ENCODE measurements at places on chromosomes 13 and 19.
A peak's percentile ranks its signal among the peaks of the same experiment; 100 is the strongest.

DNA sequence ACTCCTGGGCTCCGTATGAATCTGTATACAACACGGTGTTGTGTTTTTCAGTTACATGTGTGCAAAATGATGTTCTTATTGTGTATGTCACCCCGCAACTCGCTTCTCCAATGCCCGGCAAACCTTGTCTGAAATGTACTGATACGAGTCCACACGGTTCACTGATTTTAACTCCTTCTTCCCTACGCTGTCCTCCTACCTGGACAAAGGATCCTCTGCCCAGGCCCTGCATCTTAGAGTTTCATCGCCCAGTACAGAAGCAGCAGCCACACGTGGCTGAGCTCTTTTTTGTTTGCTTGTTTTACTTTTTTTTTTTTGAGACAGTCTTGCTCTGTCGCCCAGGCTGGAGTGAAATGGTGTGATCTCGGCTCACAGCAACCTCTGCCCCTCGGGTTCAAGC is 28.9 kb downstream of the ZFR2 start:
- DNase-seq, result no peak

DNA sequence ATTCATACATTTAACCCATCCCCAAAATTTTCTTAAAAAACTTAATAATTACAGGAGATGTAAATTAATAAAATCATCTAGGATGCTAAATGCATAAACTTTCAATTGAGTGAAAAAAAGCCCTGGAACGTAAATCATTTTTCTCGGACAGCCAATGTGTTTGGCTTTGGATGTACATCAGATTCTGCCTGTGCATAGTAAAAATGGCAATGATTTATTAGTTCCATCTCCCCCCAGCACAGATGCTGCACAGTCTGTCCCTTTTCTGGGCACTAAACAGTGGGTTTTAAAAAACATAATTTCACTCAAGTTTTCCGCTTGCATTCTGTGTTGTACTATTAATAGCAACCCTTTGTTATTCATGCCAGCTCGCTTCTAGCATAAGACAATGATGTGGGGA is 147.7 kb downstream of the TM9SF2 start:
- no peak for DNase-seq

DNA sequence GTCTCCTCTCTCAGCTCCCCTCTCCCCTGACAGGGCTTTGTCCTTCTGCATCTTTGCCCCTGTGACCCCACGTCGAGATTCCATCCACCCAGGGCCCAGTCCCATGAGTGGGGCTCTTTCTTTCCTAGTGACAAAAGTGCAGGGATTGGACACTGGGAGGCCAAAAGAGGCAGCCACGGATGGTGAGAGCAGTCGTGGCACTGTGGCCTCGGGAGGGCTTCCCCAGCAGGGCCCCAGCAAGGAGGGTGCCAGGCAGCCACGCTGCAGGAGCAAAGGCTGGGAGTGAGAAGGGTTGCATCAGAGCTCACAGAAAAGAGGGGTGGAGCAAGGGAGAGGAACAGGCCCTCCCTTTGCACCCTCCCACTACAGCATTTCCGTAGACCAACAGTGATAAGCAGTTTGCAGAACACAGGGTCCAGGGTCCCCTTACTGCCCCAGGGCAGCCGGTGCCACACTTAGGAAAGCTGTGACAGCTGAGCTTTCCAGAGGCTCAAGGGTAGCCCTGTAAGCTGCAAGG is 4.9 kb downstream of the ZSCAN1 start:
- DNase-seq, result no peak

- no peak for DNase-seq
These were observed 52.5 kb downstream of the C13orf42 start for GRCh38 chr13:51058461-51059167.

DNA sequence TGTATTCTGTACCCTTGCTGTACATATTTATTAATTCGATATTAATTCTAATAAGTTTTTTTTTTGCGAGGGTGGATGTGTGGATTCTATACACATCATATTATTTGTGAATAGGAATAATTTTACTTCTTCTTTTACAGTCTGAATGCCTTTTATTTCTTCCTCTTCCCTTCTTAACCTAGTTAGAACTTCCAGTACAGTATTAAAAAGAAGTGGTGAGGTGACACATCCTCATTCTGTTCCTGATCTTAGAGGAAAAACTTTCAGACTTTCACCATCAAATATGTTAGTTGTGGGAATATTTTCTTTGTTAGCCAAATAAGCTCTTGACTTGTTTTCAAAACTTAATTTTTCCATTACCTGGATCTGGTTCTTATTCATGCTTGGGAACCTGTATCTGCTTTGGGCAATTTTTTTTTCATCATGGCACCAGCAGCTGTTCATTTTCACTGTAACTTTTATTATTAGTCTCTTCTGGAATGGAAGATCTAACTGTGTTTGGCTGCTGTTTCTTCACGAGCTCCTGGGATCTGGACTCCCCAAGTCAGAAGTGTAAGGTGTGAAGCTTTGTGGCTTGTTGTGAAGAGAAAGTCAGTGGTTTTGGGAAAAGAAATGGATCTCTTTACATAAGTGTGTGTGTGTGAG is 33.1 kb downstream of the RGCC start:
- DNase-seq, result no peak

DNA sequence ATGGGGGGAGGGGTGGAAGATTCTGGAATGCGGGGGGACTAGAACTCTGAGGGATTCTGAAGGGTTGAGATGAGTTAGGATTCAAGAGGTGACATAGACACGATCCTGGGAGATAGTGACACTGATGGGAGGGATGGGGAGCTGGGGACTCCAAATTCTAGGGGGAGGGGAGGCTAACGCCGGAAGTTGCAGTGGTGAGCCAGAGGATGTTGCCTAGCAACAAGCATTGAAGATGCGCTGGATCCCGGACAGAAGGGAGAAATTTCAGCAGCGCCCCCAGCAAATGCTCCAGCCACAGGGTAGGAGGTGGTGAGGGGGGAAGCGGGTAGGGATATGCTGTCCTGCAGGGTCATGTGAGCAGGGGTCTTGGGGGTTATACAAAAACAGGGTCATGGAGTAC is 6.9 kb upstream of the LTBP4 start:
- peak; percentile 57 for DNase-seq

- peak; percentile 99 for DNase-seq
These were observed at the start of gene ZNF816 for GRCh38 chr19:52962394-52963246. ZNF816 (minus strand) TSS chr19:52962881; CDS start chr19:52956089, 6,792 bp downstream.

- no peak for DNase-seq
These were observed 31.2 kb downstream of the C13orf46 start for GRCh38 chr13:113942591-113943103.

- no peak for DNase-seq
These were observed 442.9 kb downstream of the FOXO1 start for GRCh38 chr13:40223585-40223984.

DNA sequence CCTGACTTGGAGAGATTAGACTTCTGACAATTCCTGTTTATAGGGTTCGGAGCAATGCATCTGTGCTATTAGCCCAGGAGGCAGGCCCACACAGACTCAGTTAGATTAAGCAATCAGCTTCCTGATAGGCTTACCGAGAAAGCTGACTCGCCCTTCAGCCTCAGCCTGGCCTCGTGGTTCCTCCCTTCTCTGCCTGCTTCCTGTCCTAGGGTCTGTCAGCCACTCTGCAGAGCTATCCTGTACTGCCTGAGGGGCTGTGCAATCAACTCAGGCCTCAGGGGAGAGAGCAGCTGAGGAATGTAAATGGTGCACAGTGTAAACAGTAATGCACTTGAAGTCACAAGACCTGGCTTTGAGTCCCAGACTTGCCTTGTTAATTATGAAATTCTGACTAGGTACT is 30.7 kb downstream of the HTR2A start:
- no peak for DNase-seq

DNA sequence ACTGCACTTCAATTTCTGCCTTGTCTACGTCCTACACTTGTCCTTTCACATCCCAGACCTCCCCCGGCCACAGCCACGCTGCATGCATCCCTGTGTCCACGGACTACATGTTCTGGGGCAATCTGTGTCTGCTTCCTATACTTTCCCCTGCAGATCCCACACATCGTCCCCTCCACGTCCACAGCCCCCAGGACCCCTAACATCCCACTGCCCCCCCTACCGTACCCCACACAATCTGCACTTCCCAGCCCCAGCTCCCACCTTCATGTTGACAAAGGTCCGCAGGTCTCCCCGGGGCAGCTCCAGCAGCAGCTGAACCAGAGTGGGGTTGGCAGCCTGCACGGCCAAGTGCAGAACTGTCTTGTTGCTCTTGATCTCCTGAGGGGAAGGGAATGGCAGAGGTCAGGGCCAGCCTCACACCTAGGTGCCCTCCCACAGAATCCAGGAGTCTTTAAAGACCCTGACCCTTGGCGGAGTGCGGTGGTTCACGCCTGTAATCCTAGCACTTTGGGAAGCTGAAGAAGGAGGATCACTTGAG is 10.2 kb downstream of the NFKBID start:
- DNase-seq, result no peak

GRCh38 chr13:31012655-31013024 is 80.2 kb downstream of the TEX26 start:
- no peak for DNase-seq

- DNase-seq, result no peak
These were observed 626 bp downstream of the ZNF233 start for GRCh38 chr19:44260343-44260681.

DNA sequence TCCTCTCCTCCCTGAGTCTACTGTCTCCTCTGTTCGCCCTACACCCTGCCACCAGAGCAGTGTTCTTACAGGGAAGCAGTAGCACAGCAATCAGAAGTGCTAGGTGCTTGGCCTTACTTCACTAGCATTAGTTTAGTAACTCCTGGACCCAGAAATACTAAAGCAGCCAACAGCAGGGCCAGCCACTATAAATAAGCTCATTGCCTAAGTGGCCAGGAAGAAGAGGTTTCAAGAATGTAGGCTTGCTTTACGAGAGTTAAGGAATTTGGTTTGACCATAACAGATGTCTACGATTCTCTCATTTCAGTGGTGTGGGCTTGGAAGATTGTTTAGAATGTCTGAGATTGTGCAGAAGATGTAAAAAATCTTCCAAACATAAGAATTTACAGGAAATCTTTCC is 103.3 kb downstream of the ZAR1L start:
- no peak for DNase-seq

- DNase-seq, result no peak
These were observed 722.2 kb upstream of the PCDH20 start for GRCh38 chr13:62137629-62138405.

- no peak for DNase-seq
These were observed 630.5 kb upstream of the SLITRK6 start for GRCh38 chr13:86429756-86430155.

GRCh38 chr13:95650696-95651095 is 6.2 kb upstream of the DZIP1 start:
- DNase-seq, result no peak

DNA sequence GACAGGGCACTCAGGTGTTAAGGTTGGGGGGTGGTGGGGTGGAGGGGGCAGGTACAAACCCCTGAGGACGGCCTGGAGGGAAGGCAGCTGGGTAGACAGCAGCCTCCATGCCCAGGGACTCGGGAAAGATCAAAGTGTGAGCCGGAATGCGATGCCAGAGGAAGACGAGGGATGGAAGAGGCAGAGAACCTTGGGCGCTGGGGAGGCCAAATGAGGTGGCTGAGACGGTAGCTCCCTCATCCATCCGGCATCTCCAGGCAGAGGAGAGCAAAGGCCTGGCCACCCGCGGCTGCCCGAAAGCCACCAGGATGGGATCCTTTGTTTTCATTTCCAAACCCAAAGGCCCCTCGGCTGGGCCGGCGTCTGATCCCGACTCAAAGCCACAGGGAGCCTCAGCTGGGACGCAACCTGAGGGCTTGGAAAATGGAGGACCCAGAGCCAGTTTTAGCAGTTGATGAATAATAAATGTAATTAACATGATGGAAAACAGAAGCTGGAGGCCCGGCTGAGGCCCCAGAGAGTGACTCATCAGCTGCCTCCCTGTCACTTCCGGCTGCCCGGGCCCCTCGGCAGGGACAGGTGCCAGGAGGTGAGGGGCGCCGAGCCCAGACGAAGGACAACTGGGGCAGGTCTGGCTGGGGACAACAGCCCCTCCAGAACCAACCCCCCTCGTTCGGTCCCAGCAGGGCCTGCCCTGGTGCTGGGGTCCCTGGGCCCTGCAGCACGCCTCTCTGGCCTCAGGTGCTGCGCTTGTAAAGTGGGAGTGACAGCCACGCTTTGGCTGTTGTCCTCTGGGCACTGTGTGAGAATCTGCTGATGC is 61.6 kb downstream of the CEBPG start:
- no peak for DNase-seq

DNA sequence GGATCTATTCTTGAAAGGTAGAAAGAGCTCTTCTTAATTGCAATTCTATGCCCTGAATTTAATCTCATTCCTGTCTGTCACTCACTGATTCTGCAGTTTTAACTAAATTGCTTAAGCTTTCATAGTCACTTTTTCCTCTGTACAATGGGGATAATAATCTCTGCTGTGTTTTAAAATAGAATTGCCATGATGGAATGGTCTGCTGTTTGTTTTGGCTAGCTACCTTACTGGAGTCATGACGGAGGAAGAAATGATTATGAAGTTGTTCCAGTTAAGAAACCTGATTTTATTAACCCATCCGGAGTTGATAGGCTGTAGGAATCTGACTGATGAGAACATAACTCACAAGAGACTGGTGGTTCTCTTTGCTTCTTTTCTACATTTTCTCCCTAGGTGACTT is 54.9 kb upstream of the ITM2B start:
- no peak for DNase-seq

DNA sequence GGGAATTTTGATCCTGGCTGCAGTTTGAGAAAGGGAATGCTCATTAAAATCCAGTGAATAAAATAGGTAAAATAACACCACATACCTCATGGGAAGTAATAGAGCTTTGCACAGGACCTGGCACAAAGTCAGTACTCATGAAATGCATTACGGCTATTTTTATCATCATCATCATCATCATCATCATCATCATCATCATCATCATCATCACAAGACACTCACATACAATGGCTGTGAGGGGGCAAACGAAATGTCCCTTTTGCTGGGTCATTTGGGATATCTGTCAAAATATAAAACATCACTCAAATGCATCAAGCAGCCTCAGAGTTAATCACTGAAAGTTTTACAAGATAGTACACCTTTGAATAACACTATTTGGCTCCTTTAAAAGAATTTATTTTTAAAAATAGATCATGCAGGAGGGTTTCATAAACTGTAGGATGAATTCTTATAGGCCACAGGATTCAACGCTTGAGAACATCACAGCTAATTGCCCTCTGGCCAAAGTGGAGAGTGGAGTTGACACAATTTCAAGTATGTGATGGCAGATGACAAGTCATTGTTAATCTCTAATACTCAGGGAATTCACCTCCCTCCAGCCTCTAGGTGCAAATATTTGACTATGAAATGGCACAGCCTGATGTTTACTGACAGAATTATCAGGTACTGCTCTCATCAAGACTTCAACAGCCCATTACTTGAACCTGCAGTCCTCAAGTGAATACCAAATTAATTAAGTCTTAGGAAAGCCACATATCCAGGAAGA is 14.2 kb upstream of the ZNF599 start:
- DNase-seq, result no peak

Data from naive thymus-derived CD8-positive, alpha-beta T cell (primary cell).